ENCODE measurements at places on chromosomes 3 and 15. TPM values are rescaled to one million over a fixed set of nuclear protein-coding genes. Genes with fewer than 3 reads are reported as not detected.

LPCAT4 gene
- total RNA-seq = 13.2 TPM

RYK gene
- total RNA-seq = 60.5 TPM

C2CD4A gene
- 0.35 TPM for total RNA-seq

CHST13 gene
- 0.29 TPM for total RNA-seq

ACKR4 gene
- total RNA-seq = not detected

GOLGA8T gene
- not detected for total RNA-seq

DNA sequence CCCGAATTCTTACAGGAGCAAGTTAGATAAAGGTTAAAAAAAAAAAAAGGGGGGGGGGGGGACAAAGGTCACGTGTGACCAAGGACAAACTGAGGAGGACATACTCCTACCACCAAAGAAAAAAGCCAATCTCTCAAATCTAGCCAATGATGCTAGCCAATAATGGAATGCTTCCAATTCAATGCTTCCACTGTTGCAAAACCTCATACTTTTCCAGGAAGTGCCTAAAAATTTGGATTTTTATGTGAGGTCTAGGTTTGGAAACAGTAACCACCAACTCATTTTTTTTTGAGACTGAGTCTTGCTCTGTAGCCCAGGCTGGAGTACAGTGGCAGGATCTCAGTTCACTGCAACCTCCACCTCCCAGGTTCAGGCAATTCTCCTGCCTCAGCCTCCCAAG, 11.4 kb downstream of the MSL2 start:
- no peak for DNase-seq

- DNase-seq = peak; percentile 91
Measured at GRCh38 chr15:32683906-32684584, 33.8 kb upstream of the GREM1 start.

GRCh38 chr3:39707314-39707909, 102.0 kb upstream of the MYRIP start:
- no peak for DNase-seq

DNA sequence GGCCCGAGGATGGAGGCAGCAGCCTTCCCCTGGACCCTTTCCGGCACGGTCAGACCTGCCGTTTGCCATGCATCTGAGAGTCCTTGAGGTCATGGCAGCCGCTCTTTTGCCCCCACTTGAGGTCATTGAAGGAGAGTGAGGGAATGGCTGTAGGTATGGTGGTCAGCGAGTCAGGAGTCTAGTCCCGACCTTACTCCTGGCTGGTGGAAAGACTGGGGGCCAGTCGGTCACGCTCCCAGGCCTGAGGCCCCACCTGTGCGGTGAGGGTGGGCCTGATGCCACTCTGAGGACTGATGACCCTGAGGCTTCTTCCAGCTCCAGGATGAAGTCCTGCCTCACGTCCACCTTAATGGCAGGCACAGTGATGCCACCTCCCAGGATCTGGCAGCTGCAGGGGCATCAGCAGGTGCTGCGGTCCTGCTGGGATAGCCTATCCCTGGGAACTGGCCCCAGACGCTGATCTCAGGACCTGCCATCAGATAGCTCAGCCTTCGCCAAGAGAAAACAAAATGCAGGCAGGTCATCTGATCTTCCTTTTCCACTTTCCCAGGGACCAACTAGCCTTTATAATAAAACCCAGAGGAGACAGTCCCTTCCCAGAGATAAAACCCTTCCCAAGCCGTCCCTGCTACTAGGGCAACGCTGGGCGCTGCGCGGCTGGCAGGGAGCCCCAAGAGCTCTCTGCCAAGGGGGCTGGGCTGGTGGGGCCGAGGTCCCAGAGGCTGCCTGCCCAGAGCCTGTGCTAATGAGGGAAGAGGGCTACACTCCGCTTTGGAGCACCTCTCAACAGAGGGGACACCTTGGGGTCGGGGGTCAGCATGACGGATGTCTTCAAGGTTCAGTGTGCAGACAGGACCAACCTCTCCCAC, 42.2 kb downstream of the TM2D3 start:
- no peak for DNase-seq

GRCh38 chr15:71577071-71577470, 233.3 kb upstream of the NR2E3 start:
- DNase-seq = no peak

DNA sequence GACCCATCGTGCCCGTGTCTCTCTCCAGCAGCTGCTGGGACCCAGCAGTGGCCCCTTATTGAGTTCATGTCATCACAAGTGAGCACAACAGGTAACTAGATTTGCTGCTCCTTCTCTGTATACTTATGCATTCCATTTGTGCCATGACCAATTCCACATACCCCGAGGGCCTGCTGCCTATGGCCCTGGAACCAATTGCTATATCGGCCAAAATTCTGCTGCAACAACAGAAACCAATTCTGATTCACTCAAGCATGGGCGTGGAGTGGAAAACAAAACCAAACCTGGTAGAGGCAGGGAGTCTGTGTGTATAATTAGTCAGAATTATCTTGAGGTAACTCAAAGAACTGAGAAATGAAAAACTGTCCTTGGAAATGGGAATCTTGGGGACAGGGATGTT, 516.6 kb downstream of the EPHB1 start:
- peak; percentile 36 for DNase-seq

- no peak for DNase-seq
Measured at GRCh38 chr3:42269647-42270046, 3.7 kb upstream of the CCK start.
